ENCODE measurements at places on chromosomes 7 and 10. TPM values are rescaled to one million over a fixed set of nuclear protein-coding genes. Genes with fewer than 3 reads are reported as not detected.

The UNCX gene
- total RNA-seq: not detected

- no peak for DNase-seq
These were observed 98.4 kb upstream of the EEPD1 start for GRCh38 chr7:36054637-36055036.

- peak; percentile 52 for DNase-seq
These were observed 6.9 kb upstream of the CREB3L2 start for GRCh38 chr7:138008588-138009349.

DNA sequence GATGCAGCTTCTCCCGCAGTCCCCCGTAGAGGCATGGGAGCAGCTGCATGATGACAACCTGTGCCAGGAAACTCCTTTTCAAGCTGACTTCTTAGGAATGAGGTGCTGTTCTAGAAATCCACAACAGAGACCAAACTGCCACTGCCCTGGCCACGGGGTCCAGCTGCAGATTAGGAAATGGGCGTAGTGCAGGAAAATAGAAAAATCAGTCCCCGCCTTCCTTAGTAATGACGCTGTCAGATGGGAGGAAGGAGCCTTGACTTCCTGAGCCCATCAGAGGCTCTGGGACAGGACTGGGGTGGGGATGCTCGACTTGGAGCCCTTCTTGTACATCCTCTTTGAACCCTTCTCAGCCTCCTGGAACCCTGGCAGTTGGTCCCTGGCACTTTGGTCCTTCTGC is 227.8 kb upstream of the GRB10 start:
- no peak for DNase-seq

GRCh38 chr10:123639131-123639530 is 27.0 kb upstream of the GPR26 start:
- DNase-seq: peak; percentile 18

GRCh38 chr10:8380833-8381496 is 326.5 kb downstream of the GATA3 start:
- no peak for DNase-seq

DNA sequence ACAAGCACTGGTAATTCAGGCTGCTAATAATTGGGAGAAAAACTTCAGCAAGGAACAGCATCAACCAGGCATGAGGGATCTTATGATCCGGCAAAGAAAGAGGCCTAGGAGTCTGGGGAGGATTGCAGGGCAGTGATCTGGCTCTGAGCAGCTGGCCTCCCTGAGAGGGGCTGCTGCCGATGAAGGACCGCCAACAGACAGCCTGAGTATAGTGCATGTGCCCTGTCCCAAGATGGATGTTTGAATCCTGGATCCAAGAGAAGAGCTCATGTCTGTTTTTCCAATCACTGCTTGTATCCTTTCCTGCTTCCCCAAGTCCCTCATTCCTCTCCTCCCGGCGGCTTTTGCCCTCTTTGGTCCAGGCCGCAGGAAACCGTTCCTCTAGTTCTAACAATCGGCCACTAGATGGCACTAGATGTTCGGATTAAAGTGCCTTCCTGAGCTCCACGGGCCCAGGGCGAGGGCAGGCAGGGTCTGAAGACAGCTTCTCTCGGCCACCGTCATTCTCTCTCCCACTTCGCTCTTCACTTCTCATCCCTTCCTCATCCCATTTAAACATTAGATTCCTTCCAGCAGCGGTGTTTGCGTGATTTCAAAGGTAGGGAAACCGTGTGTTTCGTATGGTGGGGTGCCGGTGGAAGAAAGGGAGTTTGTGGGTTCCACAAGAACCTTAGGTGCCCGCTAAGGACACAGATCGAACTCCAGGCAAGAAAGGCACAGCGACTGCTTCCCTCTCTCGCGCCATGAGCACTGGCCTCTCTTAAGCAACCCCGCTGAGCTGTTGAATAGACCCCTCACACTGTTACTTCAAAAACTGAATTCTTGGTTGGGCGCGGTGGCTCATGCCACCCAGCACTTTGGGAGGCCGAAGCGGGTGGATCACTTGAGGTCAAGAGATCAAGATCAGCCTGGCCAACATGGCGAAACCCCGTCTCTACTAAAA is 82.4 kb downstream of the ADCYAP1R1 start:
- DNase-seq: peak; percentile 88

GRCh38 chr10:78436706-78437406 is 403.2 kb downstream of the RPS24 start:
- DNase-seq: no peak

DNA sequence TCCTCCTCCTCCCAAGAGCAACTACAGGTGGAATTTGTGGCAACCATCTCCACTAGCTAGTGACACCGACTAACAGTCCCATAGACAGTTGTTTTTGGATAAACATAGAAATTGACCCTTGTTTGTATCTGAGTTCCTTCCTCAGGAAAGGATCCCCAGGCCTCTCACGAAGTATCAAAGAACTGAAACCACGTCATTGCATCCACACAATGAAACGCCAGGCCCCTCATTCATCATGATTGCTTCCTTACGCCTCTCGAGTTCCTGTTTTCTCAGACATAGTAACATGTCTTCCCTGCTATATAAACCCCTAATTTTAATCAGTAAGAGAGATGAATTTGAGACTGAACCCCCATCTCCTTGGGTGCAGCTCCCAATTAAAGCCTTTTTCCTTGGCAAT is 18.1 kb downstream of the SLC35G1 start:
- DNase-seq: no peak

GRCh38 chr7:66188645-66189044 is 16.5 kb upstream of the TPST1 start:
- no peak for DNase-seq

The PAXIP1 gene
- 32.6 TPM for total RNA-seq

- DNase-seq: no peak
These were observed 179.3 kb upstream of the FZD8 start for GRCh38 chr10:35821339-35821911.

- DNase-seq: no peak
These were observed 990.3 kb downstream of the KCNMA1 start for GRCh38 chr10:76647301-76647700.

DNA sequence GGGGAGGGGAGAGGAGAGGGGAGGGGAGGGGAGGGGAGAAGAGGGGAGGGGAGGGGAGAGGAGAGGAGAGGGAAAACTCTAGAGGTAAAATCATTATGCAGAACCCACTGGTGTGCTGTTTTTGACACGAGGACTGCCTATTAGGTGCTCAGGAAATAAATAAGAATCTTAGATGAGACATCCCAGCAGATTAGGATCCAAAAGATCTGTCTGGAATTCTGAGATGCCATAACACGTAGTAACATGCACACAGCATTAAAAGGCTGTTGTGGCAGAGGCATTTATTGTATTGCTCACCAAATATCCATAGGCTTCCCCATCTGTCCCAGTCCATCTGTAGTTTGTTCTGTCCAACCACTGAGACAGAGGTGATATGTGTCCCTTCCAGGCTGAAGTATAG is 40.8 kb upstream of the KMT2E start:
- no peak for DNase-seq

The DYDC2 gene
- 2.6 TPM for total RNA-seq

The ATP5MK gene
- 338 TPM for total RNA-seq

DNA sequence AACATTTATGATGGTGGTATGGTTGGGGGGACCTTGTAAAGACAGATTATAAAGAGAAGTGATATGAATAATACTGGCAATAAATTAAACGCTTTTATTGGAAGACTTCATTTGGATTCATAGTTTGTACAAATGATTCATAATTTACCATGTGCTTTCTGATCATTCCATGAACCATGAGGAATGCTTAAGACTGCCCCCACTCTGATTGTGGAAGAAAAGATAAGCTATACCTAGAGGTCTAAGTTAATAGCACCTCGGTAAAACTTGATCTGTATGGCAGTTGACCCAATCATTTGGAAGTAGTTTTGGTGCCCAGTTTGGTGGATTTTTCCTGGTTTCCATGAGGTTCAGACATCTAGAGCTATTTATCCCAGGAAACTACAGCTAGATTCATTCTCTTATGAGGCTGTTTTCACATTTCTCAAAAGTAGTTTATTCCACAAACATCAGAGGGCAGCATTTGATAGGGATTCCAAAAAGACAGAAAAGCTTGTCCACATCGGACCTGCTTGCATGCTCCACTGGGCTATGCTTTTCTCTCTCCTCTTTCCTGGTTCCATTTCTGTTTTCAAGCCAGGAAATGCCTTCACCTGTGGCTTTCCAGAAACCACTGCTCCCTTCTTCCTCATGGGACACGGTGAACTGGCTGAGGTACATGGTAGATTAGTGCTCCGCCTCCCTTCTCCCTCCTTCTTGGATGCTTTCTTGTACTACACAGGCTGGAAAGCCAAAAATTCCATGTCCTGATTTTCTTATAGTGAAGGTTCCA is 29.2 kb downstream of the TFAM start:
- DNase-seq: no peak

DNA sequence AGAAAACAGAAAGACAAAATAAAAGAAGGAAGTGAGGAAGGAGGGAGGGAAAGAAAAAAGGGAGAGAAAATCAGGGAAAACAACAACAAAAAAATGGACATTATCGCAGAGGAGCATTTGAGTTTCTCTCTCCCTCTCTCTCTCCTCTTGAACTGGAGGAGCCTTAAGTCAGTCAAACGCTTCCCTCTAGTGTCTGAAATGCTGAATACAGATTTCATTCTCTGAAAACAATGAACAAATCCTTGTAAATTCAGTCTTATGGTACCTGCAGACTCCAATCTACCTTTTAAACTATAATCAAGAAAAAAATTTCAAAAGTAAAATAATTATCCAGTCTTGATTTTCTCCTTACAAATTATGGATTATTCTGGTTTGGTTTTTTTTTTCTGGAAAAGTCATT is 89.2 kb upstream of the PFKP start:
- DNase-seq: no peak

The AKR1C1 gene
- total RNA-seq: 1.9 TPM

The PLAC9 gene
- total RNA-seq: 7.8 TPM

DNA sequence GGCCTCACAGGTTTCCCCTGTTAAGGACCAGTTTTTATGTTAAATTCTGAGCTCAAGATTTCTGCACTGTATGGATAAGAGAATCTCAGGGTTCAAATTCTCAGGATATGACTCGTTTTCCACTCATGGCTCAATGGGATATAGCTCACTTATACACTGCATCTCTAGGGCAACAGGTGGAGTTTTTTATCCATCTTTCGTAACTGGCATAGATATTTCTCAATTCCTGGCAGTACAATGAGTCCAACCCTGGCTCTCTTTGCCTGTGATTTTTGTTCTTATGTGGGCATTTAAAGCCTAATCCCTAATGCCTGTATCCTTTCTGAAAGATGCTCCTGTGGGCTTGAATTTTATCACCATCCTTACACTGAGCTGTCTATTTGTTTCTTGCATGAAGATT is 7.6 kb downstream of the CCDC172 start:
- no peak for DNase-seq

- no peak for DNase-seq
These were observed 8.0 kb upstream of the TAS2R60 start for GRCh38 chr7:143435266-143435665.

- DNase-seq: no peak
These were observed 30.0 kb downstream of the GTF2IRD1 start for GRCh38 chr7:74483402-74484336.

GRCh38 chr7:21131897-21132296 is 296.0 kb upstream of the SP4 start:
- DNase-seq: no peak

- DNase-seq: no peak
These were observed 14.4 kb upstream of the RBM20 start for GRCh38 chr10:110629680-110630191.

DNA sequence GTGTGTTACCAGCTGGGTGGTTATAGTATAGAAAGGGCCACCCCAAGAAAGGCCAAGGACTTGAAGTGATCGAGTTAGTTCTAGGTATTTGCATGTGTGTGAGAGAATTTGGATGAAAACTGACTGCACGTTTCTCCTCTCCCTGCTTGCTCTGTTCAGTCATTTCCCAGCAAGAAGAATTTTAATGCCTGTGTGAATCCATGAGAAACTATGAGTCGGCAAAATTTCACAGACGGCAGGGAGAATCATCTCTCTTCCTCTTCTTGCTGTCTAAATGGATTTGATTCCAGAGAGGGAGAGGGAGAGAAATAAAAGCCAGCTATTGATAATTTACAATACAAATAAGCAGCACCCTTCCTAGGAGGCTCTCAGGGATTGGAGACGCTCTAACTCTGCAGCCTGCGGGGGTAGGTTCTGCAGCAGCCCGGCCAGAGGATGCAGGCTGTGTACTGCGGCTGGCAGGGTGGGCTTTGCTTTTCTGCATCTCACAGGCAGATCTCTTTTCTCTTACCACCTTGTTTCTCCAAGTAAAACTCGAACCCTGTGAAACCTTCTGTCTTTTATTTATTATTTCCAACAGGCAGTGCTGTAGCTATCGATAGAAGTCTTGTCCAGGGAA is 183.6 kb downstream of the TCF7L2 start:
- no peak for DNase-seq

- DNase-seq: no peak
These were observed 267.5 kb downstream of the CELF2 start for GRCh38 chr10:11285171-11285570.

- no peak for DNase-seq
These were observed 197.0 kb downstream of the PLXNA4 start for GRCh38 chr7:132379292-132379691.

The LLCFC1 gene
- total RNA-seq: not detected

DNA sequence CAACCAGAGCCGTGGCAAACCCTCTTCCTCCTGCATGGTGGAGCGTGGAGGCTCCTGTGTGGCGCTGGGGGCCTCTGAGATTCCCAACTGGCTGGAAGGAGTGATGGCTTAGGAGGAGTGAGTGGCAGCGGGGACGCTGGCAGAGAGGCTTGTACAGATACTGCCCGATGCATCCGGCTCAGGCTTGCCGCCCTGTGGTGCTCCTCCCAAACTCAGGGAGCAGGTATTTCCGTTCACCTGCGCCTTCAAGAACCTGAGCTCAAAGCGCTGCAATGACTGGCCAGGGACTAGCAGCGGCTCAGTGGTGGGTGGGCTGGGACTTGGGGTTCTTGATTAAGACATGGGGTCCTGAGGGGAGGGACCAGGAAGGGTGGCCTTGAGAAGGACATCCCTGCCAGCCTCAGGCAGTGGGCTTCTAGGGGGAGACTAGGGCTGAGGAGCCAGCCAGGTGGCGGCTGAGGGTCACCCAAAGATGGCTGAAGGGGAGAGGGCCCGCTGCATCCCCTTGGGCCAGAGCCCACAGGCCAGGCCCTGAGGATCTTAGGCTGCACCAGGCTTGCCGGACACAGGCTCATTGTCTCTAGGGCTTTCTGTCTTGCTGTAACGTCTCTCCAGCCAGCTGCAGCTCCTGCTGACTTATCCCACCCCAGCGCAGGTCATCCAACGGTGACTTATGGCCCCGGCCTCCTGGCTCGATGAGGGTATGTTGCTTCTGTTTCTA is 3.2 kb downstream of the ZNF775 start:
- DNase-seq: no peak

GRCh38 chr7:39062811-39063210 is 85.1 kb downstream of the POU6F2 start:
- DNase-seq: no peak

- DNase-seq: peak; percentile 98
These were observed 15.1 kb downstream of the GPR146 start for GRCh38 chr7:1059200-1060091.

Measured in H9 (cell line).